Stimulated activated CD8-positive, alpha-beta memory T cell treated with anti-CD3 and anti-CD28 coated beads, Interleukin-7, amount 100 ng/mL, for 4 hours (primary cell): ENCODE measurements at places on chromosomes 12 and 14.

GRCh38 chr14:21074398-21075272 is 4.5 kb downstream of the ARHGEF40 start:
- no peak for DNase-seq

DNA sequence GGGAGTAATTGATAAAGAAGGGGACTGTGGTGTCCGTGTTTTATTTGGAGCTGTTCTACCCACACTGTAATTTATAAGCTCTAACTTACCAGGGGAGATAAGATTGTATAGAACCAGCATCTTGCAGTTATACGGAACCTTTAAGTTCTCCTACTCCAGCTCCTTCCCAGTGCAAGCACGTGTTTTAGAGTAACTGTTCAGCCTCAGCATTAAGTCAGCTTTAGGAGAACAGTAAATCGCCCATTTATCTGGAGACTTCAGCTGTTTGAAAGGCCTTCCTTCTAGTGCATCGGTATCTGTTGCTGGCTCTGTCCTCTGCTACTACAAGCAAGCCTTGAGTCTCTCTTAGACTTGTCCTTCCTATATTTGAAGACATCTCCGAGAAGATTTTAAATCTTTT is 95.6 kb downstream of the ETV6 start:
- no peak for DNase-seq

- peak; percentile 1 for DNase-seq
These were observed 165.1 kb downstream of the MON2 start for GRCh38 chr12:62631471-62632410.

DNA sequence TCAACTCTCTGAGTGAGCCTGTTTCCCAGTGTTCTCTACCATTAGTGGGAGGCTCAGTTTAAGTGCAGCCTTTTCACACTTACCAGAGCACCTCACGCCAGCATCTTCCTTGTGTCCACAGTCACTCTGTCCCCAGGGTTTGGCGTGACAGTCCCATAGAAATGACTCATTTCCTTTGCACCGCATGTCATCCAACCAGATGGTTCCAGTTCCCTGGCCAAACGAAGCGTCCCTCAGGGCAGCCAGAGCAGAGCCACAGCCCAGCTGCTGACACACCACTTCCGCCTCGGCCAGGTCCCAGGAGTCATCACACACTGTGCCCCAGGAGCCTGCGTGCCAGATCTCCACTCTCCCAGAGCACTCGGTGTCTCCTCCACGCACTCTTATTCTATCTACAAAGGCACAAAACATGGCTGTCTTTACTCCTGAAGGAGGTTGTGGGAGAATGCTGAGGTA is 65.4 kb downstream of the ACSM4 start:
- no peak for DNase-seq

- no peak for DNase-seq
These were observed 10.9 kb upstream of the ITGB7 start for GRCh38 chr12:53217931-53218307.

- DNase-seq = no peak
These were observed 71.8 kb downstream of the TTLL5 start for GRCh38 chr14:75732888-75733287.

GRCh38 chr12:62934239-62934798 is 631 bp downstream of the PPM1H start:
- DNase-seq = no peak

DNA sequence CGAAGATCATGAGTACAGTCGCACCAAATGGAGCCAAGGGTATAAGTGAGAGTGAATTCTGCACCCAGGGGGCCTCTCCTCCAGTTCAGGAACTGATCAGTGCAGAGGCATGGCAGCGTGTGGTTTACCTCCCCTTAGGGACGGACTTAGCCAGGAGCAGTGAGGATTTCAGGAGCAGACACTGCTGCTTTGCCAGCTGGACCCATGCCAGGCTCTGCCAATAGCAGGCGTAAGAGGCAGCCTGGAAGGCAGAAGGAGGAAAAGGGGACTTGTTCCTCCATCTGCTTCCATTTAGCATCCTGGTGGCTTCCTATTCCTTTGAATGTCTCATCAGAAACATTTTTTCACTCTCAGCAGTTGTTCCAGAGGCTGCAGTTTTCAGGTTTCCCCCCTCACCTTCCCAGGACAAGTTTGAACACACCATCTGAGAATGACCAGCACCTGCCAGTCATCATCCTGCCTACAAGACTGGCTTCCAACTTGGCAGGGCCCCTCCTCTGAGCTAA is 137.0 kb upstream of the LMNTD1 start:
- no peak for DNase-seq

DNA sequence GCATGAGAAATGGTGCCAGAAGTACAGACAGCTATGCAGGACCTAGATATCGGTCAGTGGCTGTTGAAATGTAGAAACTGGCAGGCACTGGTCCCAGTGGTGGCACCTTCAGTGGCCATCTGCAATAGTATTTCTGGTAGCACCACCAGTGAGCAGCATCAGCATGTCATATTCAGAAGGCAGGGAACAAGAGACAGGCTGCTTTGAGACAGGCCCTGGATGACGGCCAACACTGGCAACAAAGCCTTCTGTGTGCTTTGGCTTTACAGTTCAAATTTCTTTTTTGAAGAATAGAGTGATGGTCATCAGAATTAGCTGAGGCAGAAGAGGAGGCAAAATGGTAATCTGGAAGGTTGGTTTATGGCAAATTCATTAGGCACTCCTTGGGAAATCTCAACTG is 273.4 kb upstream of the SLC16A7 start:
- DNase-seq = no peak

DNA sequence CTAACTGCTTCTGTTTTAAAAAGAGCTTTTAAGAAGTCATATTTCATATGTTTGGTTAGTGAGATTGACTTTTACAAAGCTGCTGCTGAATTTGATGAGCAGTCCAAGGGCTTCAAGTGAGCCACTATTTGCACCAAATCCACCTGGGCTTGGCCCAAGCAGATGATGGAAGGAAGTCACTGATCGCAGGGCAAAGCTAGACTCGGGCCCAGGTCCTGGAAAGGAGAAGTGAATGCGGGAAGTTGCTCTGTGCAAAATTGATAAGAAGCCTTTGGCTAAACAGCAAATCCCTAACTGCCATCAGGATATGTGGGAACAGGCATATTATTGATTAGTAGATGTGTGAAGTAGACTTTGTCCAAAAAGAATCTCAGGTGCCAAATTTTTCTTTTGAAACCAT is 30.5 kb downstream of the PLXNC1 start:
- no peak for DNase-seq

- no peak for DNase-seq
These were observed 412.9 kb downstream of the RAD51B start for GRCh38 chr14:68232300-68233055.

GRCh38 chr12:81224626-81225025 is 146.7 kb downstream of the ACSS3 start:
- no peak for DNase-seq

- no peak for DNase-seq
These were observed 36.3 kb upstream of the CDK17 start for GRCh38 chr12:96436366-96437170.
